ENCODE measurements at places on chromosomes 3 and 15.

DNA sequence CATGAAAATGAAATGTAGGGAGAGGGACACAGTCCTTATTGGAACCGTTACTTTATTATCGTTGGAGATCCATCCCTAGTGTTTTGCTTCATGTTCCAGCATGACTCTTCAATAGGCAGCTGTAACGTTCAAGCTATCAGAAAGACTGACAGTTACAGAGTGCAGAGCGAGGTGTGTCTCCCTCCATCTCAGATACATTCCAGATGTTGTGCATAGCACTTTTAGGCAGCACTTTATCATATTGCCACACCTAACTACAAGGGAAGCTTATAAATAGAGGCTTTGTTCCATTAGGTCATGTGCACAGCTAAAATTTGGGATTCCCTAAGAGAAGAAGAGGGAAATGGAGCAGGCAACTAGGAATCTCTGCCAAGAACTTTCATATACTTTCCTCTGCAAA lies 1009.6 kb downstream of the ROBO2 start:
- no peak for DNase-seq

- no peak for DNase-seq
These were observed 110.4 kb downstream of the TMEM266 start for GRCh38 chr15:76169911-76170800.

GRCh38 chr15:52649686-52650085 lies 29.5 kb downstream of the ATOSA start:
- no peak for DNase-seq

DNA sequence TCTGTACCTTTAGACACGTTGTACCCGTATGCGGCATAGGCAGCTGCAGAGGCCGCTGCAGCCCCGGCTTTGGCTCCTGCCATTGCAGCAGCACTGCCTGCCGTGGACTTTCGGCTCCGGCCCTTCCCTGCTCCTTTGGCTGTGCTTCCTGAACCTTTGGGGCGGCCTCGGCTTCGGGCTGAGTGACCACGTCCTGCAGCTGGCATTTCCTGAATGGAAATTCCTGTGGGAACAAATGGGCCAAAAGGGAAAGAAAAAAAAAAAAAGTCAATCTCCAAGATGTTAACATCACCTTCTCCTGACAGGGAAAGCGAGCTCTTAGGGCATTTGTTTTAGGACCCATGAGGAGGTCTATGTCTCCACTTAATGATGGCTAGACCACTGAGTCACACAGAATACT lies 29.6 kb downstream of the CHAC1 start:
- no peak for DNase-seq

Measured in CD4-positive, alpha-beta T cell treated with Interleukin-10 for 1 hour (primary cell).